NCI-H1436 (cell line): ENCODE measurements at places on chromosomes 7 and 10.
A peak's percentile ranks its signal among the peaks of the same experiment; 100 is the strongest.

DNA sequence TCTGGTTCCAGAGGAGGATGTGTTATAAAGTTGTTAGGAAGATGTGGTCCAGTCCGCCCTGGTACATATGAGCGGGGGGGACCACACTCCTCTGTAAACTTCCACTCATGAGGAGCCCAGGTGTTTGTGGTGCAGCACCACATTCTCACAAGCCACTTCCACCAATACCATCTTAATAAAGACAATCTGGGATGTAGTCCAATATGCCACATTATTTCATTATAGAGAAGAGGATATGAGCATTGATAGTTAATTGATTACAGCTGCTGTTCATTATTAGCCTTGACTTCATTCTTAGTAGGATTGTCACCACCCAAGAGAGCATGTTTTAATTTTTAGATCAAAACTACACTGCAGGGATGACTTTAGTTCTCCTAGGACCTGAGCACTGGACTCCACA lies 40.5 kb downstream of the ERCC6 start:
- no peak for DNase-seq

DNA sequence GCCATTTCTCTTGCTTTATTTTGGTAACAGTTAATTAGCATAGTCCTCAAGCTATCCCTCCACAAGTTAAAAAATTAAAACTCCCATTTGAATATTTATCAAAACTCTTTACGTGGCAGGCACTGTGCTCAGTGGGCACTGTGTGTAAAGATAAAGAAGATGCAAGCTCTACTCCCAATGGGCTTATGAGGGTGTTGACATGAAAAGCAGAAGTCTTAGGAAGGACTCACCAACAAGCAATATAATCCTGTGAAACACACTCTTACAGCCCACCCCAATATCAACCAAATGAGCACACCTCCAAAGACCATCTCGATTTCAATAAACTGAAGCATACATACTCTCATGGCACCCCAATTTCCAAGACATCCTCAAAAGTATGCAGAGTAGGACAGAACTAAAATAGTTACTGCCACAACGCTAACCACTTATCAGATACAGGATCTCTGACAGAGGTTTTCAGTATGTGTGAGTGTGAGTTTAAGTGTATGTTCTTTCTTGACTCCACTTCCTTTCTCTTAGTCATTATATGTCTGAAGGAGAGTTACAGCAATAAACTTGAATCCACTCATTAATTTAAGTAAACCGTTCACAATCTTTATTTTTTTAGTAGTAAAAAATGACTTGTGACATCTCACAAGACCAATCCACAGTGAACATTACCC lies 120.0 kb downstream of the PDE1C start:
- no peak for DNase-seq

DNA sequence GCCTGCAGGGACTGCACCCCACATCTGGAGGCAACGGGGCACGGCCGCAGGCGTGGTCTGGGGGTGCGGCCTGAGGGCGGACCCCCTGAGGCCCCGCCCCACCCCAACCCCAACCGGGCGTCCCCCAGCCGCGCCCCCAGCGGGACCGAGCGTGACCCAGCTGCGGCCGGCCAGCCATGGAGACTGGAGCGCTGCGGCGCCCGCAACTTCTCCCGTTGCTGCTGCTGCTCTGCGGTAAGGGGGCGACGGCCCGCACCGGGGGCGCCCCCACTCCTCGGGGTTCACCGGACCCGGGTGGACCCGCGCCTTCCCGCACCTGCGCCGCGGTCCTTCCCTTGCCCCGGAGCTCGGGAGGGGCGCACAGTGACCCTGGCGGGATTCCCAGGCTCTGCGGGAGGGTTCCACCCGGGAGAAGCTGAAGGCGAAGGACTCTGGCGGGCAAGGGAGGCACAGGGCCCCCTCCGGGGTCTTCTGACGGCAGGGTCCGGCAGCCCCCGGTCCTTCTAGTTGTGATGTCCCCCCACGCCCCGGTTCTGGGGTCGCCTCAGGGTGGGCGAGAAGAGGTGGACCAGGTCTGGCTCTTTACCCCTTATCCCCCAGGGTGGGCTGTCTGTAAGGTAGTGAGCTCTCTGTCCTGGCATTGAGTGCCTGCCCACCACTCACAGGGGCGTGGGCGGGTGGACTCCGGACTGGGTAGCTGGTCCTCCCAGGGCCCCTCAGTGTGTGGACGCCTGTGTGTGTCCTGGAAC lies at the start of gene RAMP3:
Gene RAMP3, plus strand, starts transcription at position 139 of the 749 bp plus-strand sequence. Its CDS starts 38 bp downstream, at position 177.
- no peak for DNase-seq

- no peak for DNase-seq
Measured at GRCh38 chr10:48231178-48231577, 43.3 kb downstream of the FRMPD2 start.

DNA sequence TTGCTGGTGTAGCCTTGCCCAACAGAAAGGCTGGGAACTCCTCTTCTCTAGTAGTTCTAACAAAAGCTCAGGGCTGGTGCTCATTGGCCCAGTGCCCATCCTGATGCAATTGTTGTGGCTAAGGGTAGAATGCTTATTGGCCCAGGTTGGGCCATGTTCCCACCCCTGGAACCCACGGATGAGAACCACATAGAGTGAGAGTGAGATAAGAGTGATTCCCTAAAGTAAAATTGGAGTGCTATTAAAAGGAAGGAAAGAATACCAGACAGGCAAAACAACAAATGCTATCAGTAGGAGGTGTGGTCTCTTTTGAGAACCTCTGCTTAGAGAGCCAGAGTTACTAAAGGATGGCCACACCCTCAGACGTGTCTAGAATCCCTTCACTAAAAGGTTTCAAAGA lies 49.2 kb downstream of the LGI1 start:
- no peak for DNase-seq

- DNase-seq, result no peak
Measured at GRCh38 chr10:124059551-124059950, 33.8 kb downstream of the CHST15 start.

- no peak for DNase-seq
Measured at GRCh38 chr10:79299397-79300241, 47.6 kb upstream of the PPIF start.

DNA sequence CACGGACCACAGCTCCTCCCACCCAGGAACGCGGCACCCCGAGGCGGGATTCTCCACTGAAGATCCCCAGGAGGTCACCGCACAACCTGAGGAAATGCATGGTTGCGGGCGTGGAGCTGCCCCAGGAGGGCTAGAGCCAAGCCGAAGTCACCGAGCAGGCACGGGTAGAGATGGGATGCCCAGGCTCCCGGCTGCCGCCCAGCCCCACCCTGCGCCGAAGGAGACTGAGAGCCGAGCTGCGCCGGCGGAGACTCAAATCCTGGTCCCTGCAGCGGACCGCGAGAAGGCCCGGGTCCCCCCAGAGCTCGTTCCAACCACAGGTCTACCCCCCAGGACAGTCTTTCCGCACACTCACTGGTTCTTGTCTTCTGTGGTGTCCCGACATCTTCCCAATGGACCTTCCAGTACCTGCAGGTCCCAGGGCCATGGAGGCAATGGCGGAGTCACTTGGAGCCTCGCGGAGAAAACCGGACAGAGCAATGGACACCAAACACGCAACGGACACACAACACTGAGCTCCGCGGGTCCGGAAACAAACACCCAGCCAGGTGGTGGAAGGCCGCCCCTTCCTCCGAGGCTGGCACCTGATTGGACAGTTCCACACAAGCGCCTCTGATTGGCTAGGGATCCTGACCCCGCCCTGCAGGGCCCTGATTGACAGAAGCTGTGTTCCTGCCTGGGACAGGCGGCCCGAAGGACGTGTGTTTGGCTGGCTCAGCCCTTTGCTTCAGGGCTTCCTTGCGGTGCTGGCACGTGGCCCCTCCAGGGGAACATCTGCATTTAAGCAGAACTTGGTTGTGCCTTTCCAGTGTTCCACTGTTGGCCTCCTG lies 331.9 kb upstream of the NUPR2 start:
- no peak for DNase-seq

GRCh38 chr10:96367470-96367869 lies 8.7 kb upstream of the OPALIN start:
- no peak for DNase-seq

GRCh38 chr10:58070956-58071355 lies 196.7 kb downstream of the IPMK start:
- DNase-seq, result no peak

- no peak for DNase-seq
Measured at GRCh38 chr10:35564341-35564968, 40.7 kb upstream of the GJD4 start.

- DNase-seq, result no peak
Measured at GRCh38 chr7:108723381-108723814, 153.7 kb downstream of the DNAJB9 start.

- no peak for DNase-seq
Measured at GRCh38 chr10:24427678-24428409, 218.9 kb downstream of the KIAA1217 start.

- peak; percentile 61 for DNase-seq
Measured at GRCh38 chr10:92240289-92241157, 50.4 kb downstream of the CPEB3 start.

DNA sequence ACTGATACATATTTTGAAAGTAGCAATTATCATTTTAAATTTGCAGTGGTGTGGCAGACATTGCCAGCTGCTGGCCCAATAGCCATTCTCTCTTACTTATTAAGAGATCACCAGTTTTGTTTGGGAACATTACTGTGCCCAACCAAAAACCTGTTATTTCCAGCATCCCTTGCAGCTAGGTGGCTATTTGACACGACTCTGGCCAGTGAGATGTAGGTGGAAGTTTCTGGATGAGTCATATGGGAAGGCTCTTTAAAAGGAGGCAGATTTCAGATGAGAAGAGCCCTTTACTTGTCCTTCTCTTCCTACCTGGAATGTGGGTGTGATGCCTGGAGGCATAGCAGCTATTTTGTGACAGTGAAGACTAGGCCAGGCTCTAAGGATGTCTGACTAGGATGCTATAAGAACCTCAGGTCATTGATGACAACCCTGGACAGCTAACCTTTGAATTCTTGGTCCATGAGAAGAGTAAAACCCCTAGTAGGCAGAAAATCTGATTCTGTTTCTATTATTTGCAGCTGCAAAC lies 77.9 kb downstream of the CARD11 start:
- no peak for DNase-seq

DNA sequence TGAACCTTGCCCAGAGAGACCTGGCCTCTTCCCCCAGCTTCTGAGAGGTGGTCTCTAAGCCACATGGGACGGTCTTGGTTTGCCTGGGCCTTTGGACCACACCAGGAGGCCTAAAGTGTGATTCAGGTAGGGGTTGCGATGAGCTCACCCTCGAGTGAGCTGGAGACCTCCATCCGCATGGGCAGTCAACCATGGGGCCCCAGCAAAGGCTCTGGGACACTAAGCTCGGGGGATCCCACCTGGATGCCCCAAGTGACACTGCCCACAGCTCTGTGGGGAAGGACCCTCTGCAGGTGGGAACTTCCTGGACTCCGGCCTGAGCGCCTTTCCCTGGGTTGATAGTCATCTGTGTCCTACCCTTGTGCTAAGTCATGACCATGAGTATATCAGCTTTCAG lies 57.1 kb upstream of the FAM20C start:
- DNase-seq, result no peak

DNA sequence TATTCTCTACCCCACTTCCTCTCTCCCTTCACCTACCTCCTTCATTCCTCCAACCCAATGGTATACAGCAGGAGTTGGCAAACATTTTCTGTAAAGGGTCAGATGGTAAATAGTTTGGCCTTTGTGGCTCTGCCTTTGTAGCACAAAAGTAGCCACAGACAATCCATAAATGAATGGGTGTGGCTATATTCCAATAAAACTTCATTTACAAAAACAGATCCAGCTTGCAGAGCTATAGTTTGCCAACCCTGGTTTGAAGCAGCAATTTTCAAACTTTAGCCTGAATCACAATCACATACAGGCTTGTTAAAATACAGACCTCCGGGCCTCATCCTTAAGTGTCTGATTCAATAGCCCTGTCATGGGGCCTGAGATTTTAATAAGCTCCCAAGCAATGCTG lies 110.5 kb downstream of the CPEB3 start:
- no peak for DNase-seq

DNA sequence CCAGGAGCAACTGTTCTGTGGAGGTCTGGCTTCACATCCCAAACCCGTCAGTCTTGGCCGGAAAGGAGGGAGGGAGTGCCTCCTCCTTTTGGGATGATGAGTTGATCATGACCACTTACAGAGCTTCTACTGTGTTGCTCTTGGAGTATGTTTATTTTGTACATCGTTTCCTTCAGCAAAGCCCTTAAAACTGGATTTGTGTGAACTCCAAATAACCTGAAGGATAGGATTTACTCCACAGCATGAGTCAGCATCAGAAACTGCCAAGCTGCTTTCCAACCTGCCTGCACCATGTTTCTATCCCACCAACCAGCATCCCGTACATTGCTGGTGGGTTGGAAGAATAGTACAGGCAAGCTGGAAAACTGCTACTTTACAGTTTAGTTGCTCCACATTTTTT lies 3.5 kb downstream of the CCDC201 start:
- no peak for DNase-seq

DNA sequence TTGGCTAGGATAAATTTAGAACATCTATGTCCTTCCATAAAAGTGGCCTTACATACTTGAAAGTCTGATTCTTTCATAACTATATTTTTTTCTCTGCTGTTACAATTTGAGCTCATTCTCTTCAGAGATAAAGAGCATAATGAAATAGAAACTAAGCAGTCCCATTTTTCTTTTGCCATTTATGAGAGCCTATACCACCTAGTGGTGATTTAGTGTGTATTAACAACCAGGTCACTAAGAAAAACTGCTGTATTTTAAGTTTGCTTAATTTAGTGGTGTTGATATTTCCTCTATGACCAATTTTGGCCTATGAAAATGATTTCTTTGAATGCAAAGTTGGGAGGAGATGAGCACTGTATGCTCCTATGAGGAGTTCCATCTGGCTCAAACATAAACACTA lies 88.7 kb upstream of the ZWINT start:
- no peak for DNase-seq

DNA sequence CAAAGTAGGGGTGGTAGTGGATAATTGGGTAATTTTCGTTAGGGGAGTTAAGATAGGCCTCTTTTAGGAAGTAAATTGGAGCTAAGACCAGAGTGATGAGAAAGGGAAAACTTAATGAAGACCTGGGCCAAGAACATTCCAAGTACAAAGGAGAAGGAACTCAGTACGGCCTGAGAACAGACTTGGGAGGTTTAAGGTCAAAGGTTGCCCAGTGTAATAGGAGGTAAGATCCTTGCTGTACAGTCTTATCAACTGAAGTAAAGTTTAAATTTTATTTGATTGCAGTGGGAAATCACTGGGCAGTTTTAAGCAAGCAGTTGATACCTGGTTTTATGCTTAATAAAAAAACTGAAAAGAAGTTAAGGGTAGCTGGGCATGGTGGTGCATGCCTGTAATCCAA lies 76.4 kb downstream of the MPLKIP start:
- no peak for DNase-seq

GRCh38 chr7:41700044-41700471 lies 2.8 kb downstream of the INHBA start:
- DNase-seq, result no peak

GRCh38 chr10:116099023-116099420 lies 174.0 kb downstream of the GFRA1 start:
- no peak for DNase-seq
